Activated naive CD8-positive, alpha-beta T cell treated with anti-CD3 and anti-CD28 coated beads, Interleukin-2, amount 10 ng/mL, durations not matched to agents 7 days and 5 days (primary cell): ENCODE measurements at places on chromosomes 13 and 19. TPM values are rescaled to one million over a fixed set of nuclear protein-coding genes. Genes with fewer than 3 reads are reported as not detected.

- peaks cover 1% of the 10 kb centered on the region for H3K4me1 ChIP-seq
- no peaks in the 10 kb centered on the region for H3K36me3 ChIP-seq
- no peak overlapping the region for H3K27ac ChIP-seq
- peaks cover 11% of the 10 kb centered on the region for H3K27me3 ChIP-seq
- no peak overlapping the region for H3K4me3 ChIP-seq
Observed at GRCh38 chr19:1465191-1466016, 13.6 kb downstream of the C19orf25 start.

DNA sequence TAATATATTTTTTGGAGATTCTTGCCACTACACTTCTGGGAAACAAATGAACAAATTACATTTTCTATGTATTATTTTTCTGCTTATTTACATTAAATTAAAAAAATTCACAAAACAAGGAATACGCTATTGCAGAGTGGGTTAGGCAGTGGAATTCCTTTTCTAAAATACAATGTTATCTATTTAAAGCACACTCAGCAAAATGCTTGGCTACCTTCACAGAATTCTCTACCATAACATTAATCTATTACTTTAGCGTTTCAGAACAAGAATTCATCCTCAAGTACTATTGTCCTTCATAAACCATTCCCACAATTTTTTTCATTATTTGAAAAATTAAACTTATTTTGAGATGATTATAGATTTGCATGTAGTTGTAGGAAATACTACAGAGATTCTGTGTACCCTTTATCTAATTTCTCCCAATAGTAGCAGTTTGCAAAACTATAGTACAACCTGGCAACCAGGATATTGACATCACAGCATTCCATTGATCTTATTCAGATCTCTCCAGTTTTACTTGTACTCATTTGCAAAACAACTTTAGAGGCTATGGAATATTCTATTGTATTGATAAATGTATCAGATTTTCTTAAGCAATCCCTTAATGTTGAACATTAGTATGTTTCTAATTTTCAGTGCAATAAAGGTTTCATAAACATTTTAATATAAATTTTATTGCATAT, 120.9 kb downstream of the DLEU7 start:
- peaks cover 7% of the 10 kb centered on the region for H3K27me3 ChIP-seq
- peaks cover 4% of the 10 kb centered on the region for H3K4me1 ChIP-seq
- peaks cover 6% of the 10 kb centered on the region for H3K36me3 ChIP-seq
- no peak overlapping the region for H3K4me3 ChIP-seq
- no peak for DNase-seq

- no peaks in the 10 kb centered on the region for H3K4me1 ChIP-seq
- no peaks in the 10 kb centered on the region for H3K36me3 ChIP-seq
- no peak for DNase-seq
- H3K27ac ChIP-seq = no peak overlapping the region
- peaks cover 9% of the 10 kb centered on the region for H3K27me3 ChIP-seq
Observed at GRCh38 chr13:32008518-32009175, 22.9 kb upstream of the FRY start.

Gene ZIC2
- total RNA-seq = not detected
